ENCODE measurements at places on chromosomes 12 and 14.

DNA sequence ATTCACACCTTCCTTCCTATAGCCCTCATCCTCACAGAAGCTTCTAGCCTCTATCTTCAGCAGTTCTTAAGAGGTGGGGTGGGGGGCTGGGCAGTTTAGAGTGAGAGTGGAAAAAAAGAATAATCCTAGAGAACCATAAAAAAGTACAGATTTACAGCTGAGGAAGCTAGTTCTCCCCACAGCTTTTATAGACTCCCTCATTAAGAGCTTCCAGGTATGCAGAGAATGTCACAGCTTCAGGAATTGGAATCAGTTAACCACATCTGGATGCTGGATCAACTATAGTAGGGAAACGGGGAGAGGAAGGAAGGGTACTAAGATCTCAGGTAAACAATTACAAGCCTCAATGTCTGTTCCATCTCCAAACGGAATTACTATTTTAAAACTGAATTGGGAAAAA, 12.3 kb downstream of the GDF11 start:
- no peak for DNase-seq

DNA sequence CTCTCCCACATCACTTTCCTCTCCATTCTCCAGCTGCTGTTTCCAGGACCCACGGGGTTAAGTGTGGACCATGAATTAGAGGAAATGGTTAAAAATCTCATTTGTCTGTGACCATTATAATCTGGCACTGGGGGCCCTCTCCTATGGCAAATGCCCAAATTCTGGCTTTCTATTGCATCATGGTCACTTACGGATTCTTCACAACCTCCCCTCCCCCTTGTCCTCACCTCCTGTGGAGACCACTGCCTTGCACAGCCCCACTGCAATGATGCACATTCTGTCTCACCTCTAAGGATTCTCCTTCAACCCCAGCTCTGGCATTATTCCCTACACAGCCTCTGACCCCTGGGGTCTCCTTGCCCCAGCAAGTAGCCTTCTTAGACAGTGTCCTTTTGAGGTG, 18.9 kb downstream of the BCAT1 start:
- no peak for DNase-seq

GRCh38 chr14:96673706-96674105, 123.5 kb upstream of the VRK1 start:
- DNase-seq, result no peak

- DNase-seq, result no peak
These were observed 120.5 kb upstream of the NCOR2 start for GRCh38 chr12:124687917-124688316.

GRCh38 chr12:130435826-130436225, 98.1 kb downstream of the PIWIL1 start:
- DNase-seq, result no peak

DNA sequence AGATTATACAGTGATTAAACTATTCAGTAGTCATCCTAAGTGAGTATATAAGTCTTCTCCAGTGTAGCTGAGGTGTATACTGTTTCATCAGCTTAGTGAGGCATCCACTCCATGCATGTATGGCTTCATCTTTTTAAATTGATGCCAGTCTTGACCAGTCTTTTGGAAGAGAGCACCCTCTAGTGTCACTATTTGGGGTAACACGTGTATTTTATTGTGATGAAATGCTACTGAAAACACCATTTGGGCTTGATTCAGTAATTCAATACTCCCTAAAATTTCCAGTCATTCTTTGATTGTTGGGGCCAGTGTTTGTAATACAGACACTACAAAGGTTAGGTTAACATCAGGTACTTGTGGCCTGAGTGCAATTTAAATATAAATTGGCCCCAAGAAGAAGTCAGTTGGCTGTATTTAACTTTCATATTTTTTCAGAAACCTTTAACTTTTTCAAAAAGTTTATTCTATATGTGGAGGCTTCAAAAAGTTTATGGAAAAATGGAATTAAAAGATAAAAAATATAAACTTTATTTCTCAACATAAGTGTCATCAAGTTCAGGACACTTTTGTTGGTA, 35.3 kb downstream of the MIPOL1 start:
- DNase-seq, result no peak

- DNase-seq, result no peak
These were observed 182.9 kb downstream of the NOVA1 start for GRCh38 chr14:26414926-26415325.

DNA sequence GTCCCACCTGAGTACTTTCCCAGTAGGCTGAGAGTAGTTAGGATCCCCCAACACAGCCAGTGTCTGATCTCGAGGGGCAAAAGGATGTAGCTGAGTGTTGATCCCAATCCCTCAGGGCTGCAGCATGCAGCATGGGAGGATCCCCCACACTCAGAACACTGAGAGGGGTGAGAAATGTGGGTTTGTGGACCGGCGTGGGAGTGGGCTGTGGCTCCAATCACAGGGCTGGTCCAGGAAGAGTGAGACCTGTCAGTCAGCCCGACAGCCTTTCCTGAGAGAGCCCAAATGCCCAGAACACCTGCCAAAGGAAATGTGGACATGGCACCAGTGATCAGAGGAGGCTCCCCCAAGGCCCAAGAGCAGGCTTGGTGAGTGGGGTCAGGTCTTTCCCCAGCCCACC, 228.3 kb upstream of the MGAT4C start:
- DNase-seq, result no peak

GRCh38 chr14:104107101-104107581, 21.6 kb downstream of the ASPG start:
- DNase-seq, result no peak

DNA sequence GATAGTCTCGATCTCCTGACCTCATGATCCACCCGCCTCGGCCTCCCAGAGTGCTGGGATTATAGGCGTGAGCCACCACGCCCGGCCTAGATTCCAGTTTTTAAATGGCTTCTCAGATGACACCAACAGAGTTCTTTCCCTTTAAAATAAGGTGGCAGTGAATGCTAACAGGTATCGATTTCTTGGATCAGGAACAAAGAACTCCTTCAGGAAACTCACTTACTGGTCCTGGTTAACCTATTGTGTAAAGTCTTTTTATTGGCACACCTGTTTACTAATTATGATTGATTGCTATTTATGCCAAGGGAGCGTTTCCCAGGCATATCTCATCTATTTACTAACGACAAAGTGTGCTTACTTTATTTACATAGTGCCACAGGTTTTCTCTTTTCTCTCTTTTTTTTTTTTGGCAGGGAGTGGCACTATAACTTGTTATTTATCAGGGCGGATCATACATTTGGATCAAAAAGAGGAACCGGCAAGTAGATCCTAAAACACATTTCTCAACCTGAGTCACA, 89.7 kb downstream of the GLT1D1 start:
- no peak for DNase-seq

GRCh38 chr14:19823178-19823577, 19.6 kb downstream of the OR4N2 start:
- no peak for DNase-seq

DNA sequence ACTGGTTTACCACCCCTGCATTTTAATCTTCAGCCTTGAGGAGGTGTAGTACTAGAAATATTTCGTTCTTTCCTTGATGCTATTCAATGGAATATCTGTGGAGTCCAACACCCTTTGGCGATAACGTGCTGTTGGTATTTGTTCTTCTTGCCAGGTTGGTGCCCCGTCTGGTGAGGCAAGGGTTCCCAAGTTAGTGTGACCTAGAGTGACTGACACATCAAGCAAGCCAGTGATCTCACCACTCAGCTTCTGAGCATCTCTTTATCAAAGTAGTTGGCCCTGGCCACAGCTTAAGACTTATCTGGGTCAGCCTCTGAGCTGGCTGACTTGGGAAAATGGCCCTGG, 60.2 kb downstream of the PLXNC1 start:
- peak; percentile 10 for DNase-seq

DNA sequence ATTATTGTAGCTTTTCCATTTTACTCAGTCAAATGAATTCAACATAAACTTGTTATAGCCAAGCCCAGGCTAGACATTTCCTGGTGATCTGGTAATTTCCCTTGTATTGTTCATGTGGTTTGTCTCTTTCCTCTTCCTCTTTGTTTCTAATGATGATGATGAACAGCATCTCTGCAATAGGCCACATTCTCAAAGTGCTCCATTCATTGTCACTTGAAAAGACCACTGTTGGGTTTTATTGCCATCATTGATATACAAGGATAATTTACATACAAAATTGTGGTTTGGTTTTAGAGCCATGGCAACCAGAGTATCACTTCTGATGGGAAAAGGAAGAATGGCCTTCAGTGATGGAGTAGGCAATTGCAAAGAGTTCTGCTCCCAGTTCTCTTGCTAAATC, 379.3 kb downstream of the RGS6 start:
- DNase-seq, result no peak

DNA sequence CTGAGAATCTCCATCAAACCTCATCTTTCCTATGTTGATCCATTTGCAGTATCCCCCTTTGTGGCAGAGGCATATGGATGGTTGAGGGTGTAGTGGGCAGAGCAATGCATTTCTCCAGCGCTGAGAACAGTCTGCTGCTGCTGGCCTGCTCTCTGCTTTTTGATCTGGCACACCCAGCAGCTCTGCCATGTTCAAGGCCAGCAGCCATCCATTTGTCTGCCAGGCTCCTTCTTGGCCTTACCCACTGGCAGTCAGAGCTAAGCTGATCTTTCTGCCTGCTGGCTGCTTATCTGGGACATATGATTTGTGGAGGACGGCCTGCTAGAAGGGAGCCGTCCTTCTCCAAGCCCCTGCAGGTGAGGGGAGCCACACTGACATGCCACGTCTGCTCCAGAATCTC, 17.0 kb downstream of the NPC2 start:
- no peak for DNase-seq

GRCh38 chr14:37889087-37889486, 293.7 kb downstream of the TTC6 start:
- no peak for DNase-seq

DNA sequence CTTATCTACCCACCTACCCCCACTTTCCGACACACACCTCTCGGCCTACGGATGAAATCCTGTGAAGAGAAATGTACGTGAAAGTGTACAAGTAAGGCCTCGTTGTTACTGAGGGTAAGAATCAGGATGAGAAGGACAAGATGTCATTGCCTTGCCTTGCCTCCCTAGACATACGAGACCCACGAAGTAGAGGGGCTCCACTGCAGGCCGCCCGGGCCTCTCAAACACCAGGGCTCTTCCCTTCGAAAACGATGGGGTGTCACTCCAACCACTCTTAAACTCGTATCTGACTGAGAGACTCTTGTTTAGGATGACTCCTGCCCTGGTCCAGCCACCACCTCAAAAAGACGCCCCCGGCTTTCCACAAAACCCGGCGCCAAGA, 498 bp downstream of the RACGAP1 start:
- no peak for DNase-seq

DNA sequence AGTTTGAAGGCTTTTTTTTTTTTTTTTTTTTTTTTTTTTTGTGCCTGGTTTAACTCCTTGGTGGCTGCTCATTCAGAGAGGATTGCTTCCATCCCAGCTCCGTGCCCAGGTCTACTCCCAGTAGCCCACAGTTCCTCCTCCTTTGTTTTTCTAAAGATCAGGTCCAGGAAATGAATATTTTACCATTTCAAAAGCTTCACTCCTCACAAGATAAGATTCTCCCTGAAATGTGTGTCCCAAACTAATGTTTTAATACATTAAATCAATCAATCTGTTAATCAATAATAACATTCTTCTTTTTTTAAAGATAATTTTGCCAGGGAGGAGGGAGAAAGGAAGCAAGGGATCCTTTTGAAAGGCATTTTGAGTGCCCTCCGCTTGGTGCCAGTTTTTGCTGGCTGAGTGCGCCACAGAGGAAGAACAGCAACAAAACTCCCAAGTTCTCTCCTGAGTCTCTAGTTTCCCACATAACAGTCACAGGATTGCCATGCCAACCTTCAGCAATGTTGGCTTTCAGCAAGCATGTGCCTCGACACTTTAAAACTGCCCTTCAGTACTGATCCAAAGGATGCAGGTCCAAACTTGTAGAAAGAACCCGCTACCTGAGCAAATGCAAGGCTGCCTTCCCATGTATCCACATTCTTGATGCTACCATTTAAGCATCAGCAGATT, 99.2 kb downstream of the RMST start:
- DNase-seq, result no peak

- DNase-seq, result no peak
These were observed 115.7 kb upstream of the IGF1 start for GRCh38 chr12:102596031-102596430.

DNA sequence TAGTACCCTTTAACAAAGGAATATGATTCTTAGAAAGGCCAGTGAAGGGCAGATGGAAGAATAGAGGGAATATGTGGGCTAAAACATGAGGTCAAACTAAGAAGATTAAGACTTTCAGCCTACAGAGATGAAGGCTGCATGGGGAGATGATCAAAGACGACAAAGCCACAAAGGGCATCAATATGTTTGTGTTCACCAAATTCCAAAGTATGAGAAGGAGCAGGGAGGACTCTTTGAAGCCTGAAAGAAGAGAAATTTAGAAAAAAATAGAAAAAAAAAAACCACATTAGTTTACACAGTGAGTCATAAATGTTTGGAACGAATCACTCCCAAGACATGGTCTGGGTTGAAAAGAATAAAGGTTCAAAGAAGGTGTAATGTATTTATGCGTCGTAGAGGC, 131.8 kb downstream of the NEDD1 start:
- DNase-seq, result no peak

- DNase-seq, result no peak
These were observed 256.6 kb upstream of the PPFIA2 start for GRCh38 chr12:82015623-82016347.

GRCh38 chr12:40192704-40193255, 32.0 kb upstream of the LRRK2 start:
- DNase-seq, result no peak

GRCh38 chr12:130642856-130643255, 73.2 kb downstream of the RIMBP2 start:
- no peak for DNase-seq

- DNase-seq, result no peak
These were observed 41.4 kb upstream of the EML1 start for GRCh38 chr14:99751539-99752485.

DNA sequence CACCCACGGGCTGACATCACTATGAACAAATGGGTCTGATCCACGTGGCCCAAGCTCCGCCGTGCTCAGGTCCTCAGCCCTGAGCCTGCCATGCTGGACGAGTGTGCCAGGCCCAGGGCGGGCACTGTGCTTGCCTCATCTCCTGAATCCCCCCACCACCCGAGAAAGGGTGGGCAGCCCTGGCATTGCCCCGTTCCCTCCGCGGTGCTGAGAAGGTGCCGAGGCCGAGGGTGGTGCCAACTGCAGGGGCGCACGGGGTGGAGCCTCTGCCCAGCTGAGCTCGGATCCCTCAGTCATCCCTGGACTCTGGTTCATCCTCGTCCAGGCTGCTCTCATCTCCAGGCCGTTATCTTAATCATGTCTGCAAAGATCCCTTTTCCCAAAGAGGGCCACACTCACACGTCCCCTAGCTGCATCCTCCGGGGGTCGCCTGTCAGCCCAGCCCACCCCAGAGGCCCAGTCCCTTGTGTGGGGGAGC, 60.6 kb downstream of the NOC4L start:
- DNase-seq, result no peak

DNA sequence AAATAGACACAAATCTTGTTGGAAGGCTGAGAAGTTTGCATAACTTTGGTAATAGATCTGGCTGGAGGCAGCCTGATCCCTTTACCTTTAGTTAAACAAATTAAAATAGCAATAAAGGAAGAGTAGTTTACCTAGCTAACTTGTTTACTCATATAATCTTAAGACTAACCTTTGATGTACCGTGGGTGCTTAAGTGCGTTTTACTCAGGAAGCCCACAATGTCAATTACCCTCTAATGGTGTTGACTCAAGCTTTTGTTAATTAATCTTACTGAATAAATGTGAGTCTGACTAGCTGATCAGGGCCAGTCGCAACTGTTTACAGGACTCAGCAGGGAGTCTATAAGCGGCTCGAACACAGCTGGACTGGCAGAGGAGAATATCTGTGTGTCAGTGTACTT, 51.5 kb downstream of the FAR2 start:
- no peak for DNase-seq
